Stimulated activated CD4-positive, alpha-beta T cell treated with anti-CD3 and anti-CD28 coated beads, Interleukin-15, amount 100 ng/mL, for 1 hour (primary cell): ENCODE measurements at places on chromosomes 12 and 14.

DNA sequence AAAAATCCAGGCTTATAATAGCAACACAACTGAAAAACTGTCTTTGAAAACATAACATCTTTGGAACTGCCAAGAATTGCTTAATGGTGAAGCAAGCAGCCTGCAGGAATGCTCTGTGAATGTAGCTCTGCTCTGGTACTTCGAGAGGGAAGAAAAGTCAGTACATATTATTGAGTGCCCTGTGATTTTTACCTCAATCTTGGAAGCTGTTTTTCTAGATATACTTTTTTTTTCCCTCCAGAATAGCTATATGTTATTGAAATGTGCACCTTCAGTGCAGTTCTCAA lies 508.1 kb downstream of the PCNX1 start:
- DNase-seq = no peak

DNA sequence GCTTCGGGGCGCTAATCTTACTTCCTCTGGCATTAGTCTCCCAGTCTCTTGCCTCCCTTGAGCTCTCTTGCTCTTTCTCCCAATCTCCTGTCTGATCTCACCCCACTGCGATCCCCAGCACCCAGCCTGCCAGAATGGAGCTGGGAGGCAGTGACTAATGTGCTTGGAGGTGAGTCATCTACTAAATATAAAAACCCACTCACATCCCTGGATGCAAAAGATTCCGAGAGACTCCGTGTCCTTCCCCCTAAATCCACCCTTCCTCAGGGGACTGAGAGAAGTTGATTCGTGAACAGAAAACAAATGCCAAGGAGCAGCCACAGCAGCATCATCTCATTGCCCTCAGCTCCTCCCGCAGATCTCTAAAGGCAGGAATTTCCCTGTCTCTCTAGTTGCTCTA lies 45.7 kb upstream of the KCNA5 start:
- DNase-seq = no peak

- no peak for DNase-seq
These were observed 17.4 kb downstream of the HDAC7 start for GRCh38 chr12:47802312-47802711.

GRCh38 chr12:111733340-111733915 lies 33.3 kb upstream of the ALDH2 start:
- no peak for DNase-seq

DNA sequence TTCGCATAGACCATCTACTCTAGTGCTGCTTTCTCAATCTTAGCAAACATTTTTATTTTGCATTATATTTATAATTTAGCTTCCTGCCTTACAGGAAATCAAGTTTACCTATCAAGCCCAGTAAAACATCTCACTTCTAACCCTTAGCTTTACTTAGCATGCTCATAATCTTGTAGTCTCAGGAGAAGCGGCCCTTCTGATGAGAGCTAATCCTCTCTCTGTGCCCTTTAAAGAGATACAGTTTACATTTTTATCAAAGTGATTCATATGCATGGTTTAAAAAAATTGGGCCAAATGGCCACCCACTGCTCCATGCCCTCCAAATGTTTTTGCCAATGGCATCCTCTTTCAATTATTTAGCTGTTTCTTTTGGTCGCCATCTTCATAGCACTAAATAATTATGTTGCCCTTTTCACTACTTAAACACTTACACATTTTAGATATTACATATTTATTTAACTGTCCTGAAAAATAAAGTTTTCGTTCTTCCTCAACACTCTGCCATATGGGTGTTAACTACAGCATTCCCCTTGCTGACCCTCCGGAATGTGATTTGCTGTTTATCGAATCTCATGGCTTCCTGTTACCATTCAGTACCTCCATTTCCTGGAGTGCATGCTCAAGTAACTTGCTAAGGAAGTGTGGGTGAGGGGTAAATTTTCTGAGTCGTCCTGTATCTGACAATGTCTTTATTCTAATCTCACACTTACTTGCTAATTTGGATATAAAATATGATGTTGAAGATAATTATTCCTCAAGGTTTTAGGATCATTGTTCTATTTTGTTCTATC lies 29.3 kb downstream of the YLPM1 start:
- DNase-seq = no peak

GRCh38 chr12:69984241-69984640 lies 159.2 kb downstream of the MYRFL start:
- no peak for DNase-seq

- no peak for DNase-seq
These were observed 133.9 kb upstream of the FGD4 start for GRCh38 chr12:32265456-32265855.

DNA sequence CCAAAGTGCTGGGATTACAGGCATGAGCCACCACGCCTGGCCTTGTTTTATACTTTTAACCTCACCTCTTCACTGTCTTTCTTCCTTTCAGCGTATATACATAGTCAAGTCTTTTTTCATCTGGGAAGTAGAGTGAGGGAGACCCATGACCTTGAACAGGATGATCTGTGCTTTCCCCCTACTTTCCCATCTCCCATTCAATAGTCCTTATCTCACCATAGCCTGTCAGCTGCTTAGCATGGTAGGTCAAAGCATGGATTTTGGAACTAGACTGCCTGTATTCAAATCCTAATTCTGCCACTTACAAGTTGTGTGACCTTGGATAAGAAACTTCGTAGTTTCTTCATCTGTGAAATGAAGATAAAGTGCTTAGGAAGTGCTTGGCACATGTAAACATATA lies 96.4 kb upstream of the MON2 start:
- DNase-seq = no peak

GRCh38 chr12:45260104-45260815 lies 44.4 kb downstream of the ANO6 start:
- no peak for DNase-seq

GRCh38 chr12:106308611-106309010 lies 6.1 kb downstream of the TCP11L2 start:
- no peak for DNase-seq

DNA sequence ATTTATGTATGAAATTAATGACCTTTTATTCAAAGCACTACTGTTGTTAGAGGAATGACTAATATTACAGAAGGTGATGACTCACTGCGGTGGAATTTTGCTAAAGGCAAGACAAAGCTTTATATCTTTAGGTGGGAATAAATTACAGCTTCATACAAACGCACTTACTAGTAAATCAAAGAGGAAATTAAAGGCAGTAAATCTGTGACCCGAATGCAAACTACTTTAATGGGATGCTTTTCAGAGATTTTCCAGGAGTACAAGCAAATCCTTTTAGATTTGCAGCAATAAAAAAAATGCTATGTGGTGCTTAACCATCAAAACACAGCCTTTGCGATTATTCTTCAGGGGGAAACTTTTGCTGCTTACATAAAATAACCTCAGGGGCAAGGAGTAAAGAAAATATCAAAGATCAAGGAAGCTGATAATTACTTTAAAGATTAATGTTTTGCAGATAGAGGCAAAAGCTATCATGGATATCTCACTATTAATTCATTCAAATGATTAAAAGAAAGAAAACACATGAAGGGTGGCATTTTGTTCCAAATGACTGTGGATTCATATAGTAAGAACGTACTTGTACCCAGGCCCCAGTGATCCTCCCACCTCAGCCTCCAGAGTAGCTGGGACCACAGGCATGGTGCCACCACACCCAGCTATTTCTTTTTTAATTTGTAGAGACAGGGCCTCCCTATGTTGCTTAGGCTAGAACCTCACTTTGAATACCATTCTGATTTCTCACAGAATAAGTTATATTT lies 98.9 kb downstream of the DENND5B start:
- no peak for DNase-seq

DNA sequence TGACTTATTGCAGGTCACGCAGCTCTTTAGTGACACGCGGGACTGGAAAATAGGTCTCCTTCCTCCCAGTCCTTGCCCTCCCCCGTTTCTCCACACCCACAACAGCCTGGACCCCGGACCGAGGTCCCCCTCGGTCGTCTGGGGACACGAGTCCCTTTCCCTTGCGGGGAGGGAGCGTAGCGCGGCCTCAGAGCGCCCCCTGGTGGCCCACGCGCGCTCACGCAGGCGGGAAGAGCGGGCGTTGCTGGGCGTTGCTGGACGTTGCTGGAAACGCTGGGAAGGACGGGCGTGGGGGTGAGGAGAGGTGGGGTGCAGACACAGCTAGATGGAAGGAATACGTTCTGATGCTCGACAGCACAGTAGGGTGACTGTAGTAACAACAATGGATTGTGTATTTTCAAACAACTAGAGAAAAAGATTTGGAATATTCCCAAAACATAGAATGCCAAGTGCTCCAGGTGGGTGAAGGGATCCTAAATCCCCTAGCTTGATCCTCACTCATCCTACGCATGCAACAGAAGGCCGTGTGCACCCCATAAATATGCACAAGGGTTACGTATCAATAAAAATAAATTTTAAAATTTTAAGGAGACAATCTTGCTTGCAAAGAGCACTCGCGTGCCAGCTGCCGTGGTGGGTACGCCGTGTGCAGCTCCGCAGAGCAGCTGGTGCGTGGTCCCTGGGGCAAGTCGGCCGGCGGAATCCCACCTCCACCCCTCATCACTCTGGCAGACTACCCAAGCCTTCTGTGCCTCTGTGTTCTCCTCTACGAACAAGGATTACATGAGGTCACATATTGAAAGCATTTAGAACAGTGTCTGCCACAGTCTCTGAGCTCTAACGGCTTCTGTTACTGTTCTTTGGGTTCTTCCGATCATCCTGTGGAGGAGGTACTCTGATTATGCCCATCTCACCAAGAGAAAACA lies 87.4 kb downstream of the B4GALNT3 start:
- DNase-seq = peak; percentile 64

GRCh38 chr14:52002542-52002941 lies 13.2 kb downstream of the RTRAF start:
- no peak for DNase-seq

- DNase-seq = no peak
These were observed 14.7 kb downstream of the PLEKHG6 start for GRCh38 chr12:6324936-6325750.

DNA sequence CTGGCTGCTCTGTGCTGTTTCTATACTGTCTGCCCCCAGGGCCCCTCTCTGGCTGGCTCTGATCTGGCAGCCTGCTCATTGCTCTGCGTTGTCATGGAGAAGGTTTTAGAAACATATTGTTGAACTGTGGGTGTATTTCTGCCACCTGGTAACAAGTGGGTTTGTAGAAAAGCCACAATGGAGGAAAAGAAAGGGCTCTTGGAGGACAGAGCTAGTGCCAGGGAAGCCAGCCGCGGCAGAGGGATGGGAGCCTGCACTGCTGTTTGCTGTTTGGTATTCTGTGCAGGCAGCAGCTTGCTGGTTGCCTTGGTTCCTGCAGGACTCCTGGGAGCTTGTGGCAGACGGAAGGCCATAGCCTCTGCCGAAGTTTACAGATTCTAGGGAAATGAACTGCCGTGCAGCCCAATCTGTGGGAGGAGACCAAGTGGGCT lies 15.1 kb downstream of the CCDC177 start:
- no peak for DNase-seq

DNA sequence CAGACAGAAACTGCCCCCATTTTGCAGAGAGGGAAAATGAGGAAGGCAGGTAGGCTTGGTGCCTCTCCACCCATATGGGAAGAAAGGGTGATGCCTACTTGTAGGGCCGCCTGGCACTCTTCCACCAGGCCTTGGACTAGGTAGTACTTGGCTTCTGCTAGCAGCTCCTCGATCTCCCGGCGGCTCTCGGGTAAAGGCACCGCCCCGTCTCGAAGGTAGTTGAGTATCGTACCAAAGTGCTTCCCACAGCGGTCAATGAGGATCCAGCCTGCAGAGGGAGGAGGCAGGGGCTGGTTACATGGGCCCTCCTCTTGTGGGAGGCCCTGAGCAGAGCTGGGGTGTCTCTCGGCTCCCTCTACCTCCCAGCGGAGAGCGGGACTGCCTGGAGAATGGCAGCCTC lies 16.6 kb downstream of the KCTD10 start:
- DNase-seq = no peak
